ENCODE measurements at places on chromosomes 16 and 17. TPM values are rescaled to one million over a fixed set of nuclear protein-coding genes. Genes with fewer than 3 reads are reported as not detected.

HBQ1 gene
- total RNA-seq, result not detected

ANKS4B gene
- 0.10 TPM for total RNA-seq

P2RX5 gene
- 52.9 TPM for total RNA-seq

CES5A gene
- not detected for total RNA-seq

DNA sequence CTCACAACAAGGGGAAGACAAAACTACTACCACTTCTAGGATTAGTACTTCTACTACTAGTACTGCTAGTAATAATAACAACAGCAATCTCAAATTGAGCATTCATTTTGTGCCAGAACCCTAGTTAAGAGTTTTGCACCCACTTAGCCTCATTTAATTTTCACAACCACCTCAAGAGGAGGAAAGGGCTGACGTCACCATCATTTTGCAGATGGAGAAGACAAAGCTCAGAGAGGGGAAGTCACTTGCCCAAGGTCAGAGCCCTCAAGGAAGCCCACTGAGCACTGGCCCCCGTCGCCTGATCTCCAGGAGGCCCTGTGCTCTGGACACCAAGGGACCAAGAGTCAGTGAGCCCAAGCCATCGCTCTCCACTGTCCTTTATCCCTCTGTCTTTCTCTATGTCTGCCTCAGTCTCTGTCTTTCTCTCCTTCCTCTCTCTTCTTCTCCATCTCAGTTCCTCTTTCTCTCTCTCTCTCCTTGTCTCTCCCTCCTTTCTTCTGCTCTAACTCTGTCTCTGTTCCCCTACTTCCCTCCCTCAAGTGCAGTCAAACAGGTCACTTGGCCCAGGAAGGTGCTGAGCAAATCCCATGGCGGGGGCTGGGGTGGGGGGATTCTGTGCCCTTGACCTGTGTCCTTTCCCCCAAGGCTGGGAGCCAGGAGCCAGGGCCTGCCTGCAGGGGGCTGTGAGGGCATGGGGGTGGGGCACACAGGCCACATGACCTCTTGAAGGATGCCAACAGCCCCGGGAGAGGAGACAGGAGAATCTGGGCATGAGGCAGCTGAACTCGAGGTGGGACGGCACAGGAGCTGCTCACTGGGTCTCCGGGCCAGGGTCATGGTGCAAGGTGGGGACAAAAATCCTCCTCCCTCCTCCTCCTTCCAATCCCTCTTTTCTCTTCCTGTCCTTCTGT, 11.2 kb upstream of the NGFR start:
- no peak for DNase-seq

GRCh38 chr16:70440009-70440692, 1.3 kb upstream of the ST3GAL2 start:
- DNase-seq, result no peak

Measured in gastrocnemius medialis (tissue), 4 donors.